ENCODE measurements at places on chromosomes 3 and 15.

DNA sequence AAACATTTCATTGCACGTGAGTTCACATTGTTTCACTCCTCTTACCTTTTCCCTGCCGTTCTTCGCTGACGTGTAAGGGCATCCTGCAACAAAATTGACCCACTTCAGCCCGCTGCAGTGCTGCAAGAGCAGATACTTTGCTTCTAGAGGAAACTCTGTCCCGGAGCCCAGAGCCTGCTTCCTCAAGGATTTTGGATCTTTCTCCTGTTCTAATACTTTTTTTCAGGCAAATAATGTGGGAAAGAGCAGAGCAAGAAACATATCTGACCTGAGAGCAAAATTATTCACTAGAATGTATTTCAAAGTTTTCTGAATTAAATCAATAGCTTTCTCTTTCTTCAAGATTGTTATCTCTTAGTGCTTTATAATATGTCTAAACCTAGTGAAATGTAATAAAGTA is 303.9 kb downstream of the AGBL1 start:
- DNase-seq = no peak

GRCh38 chr15:70956201-70956995 is 63.8 kb downstream of the LRRC49 start:
- no peak for DNase-seq

DNA sequence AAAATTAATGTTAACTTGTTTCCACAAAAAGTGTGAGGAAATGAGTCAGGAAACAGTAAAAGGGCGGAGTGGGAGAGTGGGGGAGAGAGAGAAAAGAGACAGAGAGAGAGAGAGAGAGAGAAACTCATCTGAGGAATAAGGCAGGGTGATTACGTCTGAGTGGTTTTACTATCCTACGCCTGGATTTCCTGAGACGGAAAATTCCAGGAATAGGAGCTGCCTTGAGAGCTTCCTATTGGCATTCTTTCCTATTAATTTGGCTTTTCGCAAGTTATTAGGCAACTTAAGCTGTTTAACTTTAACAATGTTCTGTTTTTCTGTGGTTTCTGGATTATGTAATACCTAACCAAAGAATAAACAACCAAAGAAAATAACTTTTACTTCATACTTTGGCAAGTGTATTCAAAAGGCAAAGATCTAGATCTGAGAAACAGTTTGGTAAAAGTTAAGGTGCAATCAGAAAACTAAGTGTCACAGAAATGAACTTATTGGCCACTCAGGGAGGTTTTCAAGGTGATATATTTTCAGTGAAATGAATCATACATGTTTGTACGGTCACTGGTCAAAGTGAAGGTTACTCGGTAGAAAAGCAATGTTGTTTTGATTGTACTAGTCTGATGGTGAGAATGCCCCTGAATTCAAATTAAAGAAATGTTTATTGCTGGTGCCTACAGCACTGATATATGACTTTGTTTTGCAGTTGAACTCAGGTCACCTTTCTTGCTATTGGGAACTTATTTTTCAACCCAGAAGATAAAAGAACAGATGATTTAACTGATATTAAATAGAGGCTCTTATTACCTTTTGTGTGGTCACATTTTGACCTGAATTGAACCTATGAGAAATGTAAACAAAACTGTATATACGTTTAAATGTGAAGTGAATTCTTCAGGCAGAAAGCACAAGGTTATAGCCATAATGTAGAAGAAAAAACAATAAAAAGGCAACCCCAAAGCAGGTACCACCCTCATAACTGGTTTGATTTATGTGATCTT is 39.9 kb upstream of the TNFSF10 start:
- no peak for DNase-seq

DNA sequence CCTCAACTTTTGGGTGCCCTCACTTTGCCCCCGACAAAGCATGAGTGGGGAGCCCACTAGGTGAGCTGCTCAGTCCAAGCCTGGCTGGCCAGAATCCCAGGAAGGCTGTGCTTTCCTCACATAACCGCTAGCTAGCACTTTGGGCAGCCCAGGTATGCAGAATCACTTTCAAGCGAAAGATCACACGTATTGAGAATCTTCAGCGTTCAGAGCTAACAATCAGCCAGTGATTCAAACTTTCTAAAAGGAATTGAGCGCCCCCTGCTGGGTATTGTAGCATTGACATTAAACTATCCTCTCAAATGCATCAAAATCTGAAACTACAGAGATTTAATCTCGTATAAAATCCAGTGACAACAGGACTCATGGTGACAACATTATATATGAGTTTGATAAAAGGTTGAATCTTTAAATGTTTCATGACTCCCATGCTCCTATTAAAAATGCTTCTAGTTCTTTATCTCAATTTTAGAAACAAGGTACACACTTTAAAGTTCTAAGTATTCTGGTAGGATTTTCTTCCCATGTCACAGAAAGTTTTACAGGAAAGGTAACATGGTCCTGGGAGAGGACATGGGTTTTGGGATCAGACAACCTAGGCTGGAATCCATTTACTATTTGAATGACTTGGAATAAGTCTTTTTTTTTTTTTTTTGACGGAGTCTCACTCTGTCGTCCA is 11.8 kb downstream of the ANAPC13 start:
- DNase-seq = peak; percentile 69

DNA sequence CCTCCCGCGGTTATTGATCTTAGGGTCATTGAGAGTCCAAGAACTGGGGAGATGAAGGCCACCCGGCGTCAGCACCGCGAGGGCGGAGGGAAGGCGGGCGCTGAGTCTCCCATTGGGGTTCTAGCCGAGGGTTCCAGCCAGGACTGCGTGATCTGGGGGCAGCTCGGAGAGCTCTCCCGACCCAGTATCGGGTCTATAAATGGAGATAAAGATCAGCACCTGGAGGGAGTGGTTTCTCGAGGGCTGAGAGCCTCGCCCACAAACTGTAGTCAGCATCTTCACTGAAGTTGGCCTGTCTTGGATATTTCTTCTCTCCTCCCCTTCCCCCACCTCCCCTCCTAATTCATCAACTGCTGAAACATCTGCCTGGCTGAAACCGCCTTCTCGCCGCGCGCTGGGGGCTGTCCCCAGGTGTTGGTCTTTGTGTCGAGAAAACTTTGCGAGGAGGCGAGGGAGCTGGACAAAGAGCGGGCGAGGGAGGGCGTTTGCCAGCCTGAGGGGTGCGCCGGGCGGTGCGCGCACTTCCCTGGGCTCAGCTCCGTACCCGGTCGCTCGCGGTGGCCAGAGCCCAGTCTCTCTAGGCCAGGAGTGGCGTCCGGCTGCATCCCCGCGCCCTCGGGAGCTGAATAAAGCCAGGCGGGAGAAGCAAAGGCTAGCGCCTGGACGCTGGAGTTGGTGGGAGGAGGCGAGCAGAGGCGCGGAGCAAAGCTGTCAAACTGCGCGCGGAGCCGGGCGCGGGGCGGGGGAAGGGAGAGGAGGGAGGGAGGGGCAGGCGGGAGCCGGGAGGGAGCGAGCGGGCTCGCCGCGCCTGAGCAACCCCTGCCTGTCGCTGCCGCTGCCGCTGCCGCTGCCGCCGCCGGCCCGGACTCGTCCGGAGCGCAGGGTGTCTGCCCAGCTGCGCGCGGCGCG is at the start of gene ST8SIA2:
TSS of gene ST8SIA2 (plus strand) at position 811 of the 909 bp plus-strand sequence. CDS start 184 bp downstream, outside the sequence.
- no peak for DNase-seq

DNA sequence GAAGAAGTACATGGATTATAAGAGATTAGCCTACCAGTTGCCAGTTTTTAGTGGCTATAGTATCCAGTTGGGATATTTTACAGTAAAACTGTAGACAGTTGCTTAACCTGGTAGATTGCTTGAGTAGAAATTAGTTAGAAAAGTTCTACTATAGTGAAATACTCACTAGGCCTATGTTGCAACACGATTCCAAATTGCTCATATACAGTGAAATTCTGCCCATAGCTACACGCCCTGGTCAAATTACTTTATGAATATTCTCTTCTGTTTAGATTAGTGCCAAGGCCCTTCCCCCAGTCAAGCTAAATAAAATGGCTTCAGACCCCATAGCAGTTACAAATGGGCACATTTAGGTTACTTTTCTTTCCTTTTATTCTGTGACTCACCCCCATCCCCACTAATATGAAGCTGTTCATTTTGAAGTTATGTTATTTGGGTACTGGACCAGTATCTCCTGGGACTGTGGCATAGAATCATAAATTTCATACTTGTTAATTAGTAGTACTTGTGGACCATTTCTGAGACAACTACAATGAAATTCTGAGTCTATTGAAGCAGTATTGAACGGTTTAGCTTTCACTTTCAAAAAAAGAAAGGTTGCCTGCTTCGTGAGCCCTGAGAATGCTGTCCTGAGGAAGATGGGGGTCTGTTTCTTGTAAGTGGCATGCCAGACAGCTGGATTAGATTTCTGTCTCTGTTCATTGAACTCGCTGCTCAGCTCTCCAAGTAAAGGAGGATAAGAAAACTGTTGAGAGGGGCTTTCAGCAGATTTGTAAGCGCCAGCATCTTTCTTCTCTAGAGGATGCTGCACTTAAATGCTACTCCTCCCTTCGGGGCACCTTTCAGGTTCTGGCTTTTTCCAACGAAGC is 65.8 kb upstream of the CFAP20DC start:
- DNase-seq = no peak

GRCh38 chr3:182436547-182436946 is 356.8 kb upstream of the ATP11B start:
- DNase-seq = no peak

DNA sequence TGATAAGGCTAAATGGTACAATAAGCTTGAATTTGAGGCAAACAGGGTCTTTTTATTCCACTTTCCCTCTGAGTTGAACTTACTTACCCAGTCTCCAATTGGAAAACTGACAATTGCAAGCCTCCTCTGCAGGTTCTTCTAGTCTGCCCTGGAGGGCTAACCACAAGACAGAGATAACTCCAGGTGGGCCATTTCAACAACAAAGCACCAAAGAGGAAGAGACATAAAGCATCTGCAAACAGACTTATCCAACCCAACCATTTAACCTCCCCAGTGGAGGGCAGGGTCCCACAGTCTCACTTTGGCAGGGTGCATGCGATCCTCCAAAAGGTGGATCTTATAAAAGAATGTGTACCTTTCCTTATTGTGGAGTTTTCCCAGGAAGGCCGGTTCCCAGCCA is 525.8 kb downstream of the DIPK2A start:
- DNase-seq = no peak

DNA sequence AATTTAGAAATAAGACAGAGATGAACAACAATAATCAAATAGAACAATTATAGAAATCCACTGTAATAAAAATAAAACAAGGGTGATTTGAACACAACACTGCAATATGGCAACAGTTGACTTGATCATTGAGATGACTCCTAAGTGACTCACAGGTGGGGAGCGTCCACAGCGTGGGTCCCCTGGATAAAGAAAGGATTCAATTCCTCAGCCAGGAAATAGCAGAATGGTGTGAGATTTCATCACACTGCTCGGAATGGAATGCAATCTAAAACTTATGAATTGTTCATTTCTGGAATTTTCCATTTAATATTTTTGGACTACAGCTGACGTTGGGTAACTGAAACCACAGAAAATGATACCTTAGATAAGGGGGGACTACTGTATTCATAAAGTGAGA is 82.0 kb downstream of the CNTN3 start:
- DNase-seq = no peak

DNA sequence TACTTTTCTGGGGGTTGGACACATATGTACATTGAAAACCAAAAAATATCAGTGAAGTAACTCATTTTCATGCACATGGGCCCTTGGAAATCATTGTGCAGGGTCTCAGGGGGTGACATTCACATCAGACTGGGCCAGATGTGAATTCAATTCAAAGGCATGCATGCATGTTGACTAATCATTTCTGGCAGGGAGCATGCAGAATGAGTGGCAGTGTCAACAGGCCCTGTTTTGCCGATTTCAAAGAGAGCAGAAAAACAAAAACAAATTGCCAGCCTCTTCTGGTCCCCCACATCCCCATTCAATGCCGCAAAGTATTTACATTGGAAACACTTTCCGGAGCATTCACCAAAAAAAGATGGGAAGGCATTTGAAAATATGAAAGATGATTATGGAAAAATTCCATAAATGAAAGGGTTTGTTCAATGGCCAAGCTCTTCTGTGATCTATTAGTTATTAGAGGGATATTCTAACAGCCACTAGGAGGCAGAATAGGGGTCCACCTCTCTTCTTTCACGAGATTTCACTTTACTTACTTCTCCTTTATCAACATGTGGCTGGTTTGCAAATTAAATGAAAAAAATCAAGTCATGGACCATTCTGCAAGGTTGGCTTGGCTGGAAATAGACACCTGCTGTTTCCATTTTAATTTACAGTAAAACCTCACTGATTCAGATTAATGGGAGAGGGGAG is 119.9 kb upstream of the FEZF2 start:
- DNase-seq = no peak

DNA sequence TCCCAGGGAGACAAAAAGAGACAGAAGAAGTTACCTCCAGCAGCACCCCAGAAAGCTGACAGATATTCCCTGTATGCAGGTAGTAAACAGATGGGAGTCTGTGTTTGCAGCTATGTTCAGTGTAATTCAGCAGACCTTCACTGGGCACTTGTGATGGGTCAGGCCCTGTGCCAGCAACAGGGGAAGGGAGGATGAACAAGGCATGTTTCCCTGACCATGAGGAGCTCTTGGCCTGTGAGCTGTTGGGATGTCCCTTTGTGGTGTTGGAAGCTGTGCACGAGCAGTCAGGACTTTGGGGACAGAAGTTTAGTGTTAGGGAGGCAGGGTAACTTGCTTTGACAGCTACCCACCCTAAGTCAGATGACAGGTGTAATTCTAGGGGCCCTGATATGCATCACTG is 106.0 kb upstream of the TRIM42 start:
- DNase-seq = no peak

DNA sequence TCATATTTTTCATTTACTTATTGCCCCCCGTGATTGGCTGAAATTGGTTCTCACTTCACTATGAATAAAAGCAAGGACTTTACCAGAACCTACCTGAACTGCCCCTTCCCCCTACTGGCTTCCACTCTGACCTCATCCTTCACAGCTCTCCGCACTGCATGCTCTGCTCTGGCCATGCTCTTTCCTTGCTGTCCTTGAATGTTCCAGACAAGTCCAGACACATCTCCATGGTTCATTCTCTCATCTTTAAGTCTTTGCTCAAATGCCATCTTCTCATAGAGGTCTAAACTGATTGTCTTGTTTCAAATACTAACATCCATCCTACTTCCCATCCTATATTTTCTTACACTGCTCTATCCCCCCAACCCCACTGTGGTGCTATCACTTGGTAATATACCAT is 129.4 kb downstream of the CHST2 start:
- no peak for DNase-seq

- DNase-seq = no peak
Observed at GRCh38 chr3:136261826-136262225, 11.7 kb downstream of the PCCB start.

GRCh38 chr3:52742418-52743041 is 28.2 kb downstream of the NEK4 start:
- DNase-seq = peak; percentile 43

- no peak for DNase-seq
Observed at GRCh38 chr3:166263460-166263859, 426.2 kb upstream of the BCHE start.

Data from Jurkat, Clone E6-1 (cell line).